ENCODE measurements at places on chromosomes 16 and 17.
A peak's percentile ranks its signal among the peaks of the same experiment; 100 is the strongest.

DNA sequence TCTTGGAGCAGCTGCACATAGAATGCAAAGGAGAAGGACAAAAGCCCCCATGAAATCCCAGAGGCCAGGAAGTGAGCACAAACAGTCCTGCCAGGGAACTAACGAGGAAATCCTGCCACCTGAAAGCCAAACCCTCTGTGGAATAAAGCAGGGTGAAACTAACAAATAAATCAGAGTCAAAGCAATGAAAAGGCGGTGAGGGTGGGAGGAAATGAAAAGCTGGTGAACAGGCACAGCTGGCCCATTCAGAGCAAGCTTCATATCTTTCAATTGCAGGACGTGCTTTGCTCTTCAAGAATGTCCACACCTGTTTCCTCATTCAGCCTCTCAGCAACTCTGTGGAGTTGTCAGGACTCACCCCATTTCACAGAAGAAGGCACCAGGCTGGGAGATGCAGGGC, 108.1 kb downstream of the ABCC12 start:
- no peak for DNase-seq
- H3K27ac ChIP-seq: no peak overlapping the region
- H3K4me3 ChIP-seq: no peak overlapping the region
- no peaks in the 10 kb centered on the region for H3K36me3 ChIP-seq
- H3K4me1 ChIP-seq: no peaks in the 10 kb centered on the region

DNA sequence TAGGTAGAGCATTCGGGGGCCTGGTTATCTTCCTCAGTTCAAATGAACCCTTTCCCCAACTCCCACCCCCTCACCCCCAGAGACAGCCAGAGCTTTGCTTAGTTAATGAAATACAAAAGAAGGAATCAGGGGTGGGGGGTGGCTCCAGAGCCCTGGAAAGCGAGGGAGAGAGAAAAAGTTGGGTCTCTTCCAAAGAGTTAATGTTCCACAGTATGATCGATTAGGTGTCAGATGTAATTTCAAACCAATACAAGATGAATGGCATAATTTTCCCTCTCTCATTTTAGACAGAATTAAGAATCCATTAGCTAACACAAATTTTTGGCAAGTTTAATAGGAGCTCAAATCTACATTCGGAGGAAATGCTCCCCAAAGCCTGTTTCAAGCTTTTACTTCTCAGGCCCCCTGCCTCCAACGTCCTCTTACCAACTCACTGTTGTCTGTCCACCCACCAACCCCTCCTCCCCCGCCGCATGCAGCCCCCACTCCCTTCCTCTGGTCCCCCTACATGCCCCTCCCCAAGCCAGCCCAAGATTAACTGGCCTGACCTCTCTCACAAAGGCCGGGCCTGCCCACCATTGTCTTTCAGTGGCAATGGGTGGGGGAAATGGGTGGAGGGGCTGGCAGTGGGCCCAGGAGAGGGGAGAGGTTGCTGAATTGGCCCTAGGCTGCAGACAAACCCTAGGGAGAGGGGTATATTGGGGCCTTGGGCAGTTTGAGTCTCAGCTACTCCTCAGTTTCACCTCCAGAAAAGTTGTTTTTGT, 28.2 kb downstream of the NEUROD2 start:
- no peaks in the 10 kb centered on the region for H3K36me3 ChIP-seq
- no peak for DNase-seq

DNA sequence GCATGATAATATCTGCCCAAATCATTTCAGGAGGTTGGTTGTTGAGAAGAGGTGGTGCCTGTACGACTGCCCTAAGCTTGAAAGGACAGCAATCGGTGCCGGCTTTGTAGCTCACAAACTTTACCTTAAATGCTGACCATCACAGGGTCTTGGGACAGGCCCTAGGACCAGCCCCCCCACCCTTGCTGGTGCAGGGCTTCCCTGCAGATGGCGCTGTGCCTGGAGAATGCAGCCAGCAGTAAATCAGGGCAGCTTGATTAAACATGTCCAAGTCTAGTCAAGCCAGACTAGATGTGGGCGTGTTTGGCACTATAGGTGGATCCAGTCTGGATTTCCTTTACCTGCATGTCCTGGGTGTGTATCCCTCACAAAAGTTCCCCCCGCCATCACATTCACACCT, 135.5 kb upstream of the CRHR1 start:
- H3K4me1 ChIP-seq: peaks cover 15% of the 10 kb centered on the region
- no peak overlapping the region for H3K4me3 ChIP-seq
- H3K36me3 ChIP-seq: no peaks in the 10 kb centered on the region
- DNase-seq: no peak

DNA sequence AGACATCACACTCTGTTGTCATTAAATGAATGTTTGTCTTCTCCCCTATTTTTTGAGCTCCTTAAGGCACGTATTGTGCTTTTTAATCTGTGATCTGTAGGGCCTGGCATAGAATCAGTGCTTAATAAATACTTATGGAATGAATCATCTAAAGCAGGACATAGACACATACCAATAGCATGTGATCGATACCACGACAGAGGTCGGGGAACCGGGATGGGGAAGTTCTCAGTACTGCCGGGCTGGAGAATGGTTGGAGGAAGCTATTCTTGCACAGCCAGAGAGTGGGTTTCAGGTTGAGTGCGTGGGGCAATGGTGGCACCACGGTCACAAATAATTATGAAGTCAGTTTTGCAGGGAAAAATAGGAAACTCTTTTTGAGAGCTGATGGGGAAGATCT, 26.8 kb downstream of the NLRP1 start:
- no peaks in the 10 kb centered on the region for H3K27me3 ChIP-seq
- H3K36me3 ChIP-seq: peaks cover 55% of the 10 kb centered on the region
- peaks cover 14% of the 10 kb centered on the region for H3K4me1 ChIP-seq
- no peak overlapping the region for H3K27ac ChIP-seq
- no peak overlapping the region for H3K4me3 ChIP-seq

DNA sequence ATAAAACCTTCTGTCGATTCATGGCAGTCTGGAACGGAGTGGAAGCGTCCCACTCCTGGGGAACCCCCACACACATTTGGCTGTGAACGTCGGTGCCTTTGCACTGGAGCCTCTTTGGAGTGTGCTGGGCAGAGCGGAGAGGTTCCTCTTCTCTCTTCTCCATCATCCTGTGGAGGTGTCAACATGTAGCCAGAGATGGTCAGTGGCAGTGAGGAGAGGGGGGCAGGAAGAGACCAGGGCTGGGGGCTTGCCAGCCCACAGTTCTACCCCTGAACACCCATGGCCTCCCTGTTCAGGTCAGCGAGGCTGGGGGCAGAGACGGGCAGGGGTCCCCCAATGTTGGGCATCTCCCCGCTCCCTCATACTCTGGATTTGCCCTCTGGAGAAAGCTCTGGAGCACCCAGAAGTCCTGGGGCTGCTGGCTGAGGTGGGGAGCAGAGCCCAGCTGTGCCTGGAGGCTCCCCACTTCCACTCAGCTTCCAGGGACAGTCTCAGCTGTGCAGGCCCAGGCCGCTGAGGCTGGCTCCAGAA, 223.7 kb downstream of the SEC14L1 start:
- no peak for DNase-seq
- no peak overlapping the region for H3K27ac ChIP-seq
- H3K4me1 ChIP-seq: peaks cover 48% of the 10 kb centered on the region
- peaks cover 10% of the 10 kb centered on the region for H3K27me3 ChIP-seq
- H3K36me3 ChIP-seq: no peaks in the 10 kb centered on the region
- H3K4me3 ChIP-seq: no peak overlapping the region

GRCh38 chr16:14364112-14364385, 266.0 kb downstream of the PARN start:
- no peaks in the 10 kb centered on the region for H3K36me3 ChIP-seq
- H3K27me3 ChIP-seq: peaks cover 1% of the 10 kb centered on the region
- no peak overlapping the region for H3K27ac ChIP-seq
- no peak for DNase-seq
- no peaks in the 10 kb centered on the region for H3K4me1 ChIP-seq

DNA sequence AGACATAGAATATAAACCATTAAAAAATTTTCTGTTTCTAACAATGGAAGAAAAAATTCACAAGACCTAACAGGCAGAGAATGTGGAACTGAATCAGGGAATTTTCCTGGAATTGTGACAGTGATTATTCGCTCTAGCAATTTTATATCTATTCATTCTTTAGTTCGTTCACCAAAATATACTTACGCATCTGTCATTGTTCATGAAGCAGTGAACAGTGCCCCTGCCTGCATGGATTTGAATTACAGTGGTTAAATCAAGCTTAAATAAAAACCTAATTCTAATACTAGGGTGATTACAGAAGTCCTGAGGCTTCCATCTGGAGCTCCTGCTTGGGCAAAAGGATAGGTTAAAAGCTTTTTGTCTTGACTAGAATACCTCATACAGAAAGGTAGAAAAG, 48.6 kb downstream of the ABCA8 start:
- H3K4me1 ChIP-seq: no peaks in the 10 kb centered on the region
- H3K36me3 ChIP-seq: no peaks in the 10 kb centered on the region
- H3K27ac ChIP-seq: no peak overlapping the region
- no peaks in the 10 kb centered on the region for H3K27me3 ChIP-seq

GRCh38 chr17:372157-373152, 19.8 kb upstream of the RPH3AL start:
- DNase-seq: no peak
- H3K36me3 ChIP-seq: no peaks in the 10 kb centered on the region
- no peak overlapping the region for H3K4me3 ChIP-seq
- peaks cover 2% of the 10 kb centered on the region for H3K27me3 ChIP-seq

GRCh38 chr17:14321980-14322776, 21.3 kb downstream of the HS3ST3B1 start:
- H3K4me3 ChIP-seq: no peak overlapping the region
- DNase-seq: no peak
- peaks cover 39% of the 10 kb centered on the region for H3K4me1 ChIP-seq
- no peaks in the 10 kb centered on the region for H3K36me3 ChIP-seq

DNA sequence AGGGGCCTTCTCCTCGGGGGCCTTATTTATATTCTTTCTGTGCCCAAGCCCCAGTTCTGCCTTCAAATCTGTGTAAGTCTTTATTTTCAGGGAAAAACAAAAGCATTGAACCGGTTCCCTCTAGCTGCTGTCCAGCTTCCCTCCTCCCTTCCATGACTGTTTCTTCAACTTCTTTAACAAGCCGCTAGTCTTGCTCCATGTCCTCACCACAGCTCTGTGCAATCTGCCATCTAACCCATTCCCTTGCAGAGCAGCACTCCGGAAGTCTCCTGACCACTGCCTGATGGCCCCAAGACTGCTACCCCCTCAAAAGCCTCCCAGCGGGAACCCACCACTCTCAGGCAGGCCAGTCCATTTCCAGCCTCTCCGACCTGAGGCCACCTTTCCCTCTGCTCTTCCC, 16.9 kb downstream of the EMC8 start:
- DNase-seq: no peak
- no peak overlapping the region for H3K4me3 ChIP-seq
- no peak overlapping the region for H3K27ac ChIP-seq
- peaks cover 33% of the 10 kb centered on the region for H3K36me3 ChIP-seq

DNA sequence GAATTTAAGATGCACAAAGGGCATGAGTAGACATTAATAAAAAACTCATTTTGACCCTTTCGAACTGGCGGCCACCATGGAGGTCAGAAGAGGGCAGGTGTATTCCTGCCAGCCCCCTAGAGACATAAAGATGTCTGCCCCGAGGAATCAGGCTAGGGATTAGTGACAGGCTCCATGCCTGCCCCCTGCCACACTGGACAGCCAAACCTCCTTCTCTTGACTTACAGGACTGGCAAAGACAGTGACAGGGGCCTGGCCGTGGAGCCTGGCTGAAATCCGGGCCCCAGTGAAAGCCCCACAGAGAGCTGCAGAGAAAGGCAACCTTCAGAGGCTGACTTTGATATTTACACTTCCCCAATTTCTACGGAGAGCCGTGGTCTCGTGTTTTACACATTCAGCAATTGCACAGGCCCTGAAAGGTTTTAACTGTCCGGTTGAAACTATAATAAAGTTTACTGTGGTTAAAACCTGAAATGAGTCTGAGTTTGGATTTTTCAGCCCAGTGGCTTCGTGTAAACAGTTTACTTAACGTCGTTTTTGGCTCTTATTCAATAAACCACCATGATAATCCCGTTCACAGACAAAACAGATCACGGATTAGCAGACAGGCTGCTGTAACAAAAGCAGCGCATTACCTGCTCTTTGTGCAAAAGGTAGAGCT, 243.9 kb upstream of the MYOCD start:
- no peaks in the 10 kb centered on the region for H3K27me3 ChIP-seq
- no peak overlapping the region for H3K4me3 ChIP-seq
- DNase-seq: no peak
- H3K27ac ChIP-seq: no peak overlapping the region

- peaks cover 31% of the 10 kb centered on the region for H3K4me1 ChIP-seq
- H3K27me3 ChIP-seq: no peaks in the 10 kb centered on the region
- no peak overlapping the region for H3K4me3 ChIP-seq
- H3K27ac ChIP-seq: peak overlapping the region; percentile 57
- DNase-seq: peak; percentile 60
- peaks cover 46% of the 10 kb centered on the region for H3K36me3 ChIP-seq
Measured at GRCh38 chr16:19696328-19696727, 21.7 kb downstream of the KNOP1 start.

DNA sequence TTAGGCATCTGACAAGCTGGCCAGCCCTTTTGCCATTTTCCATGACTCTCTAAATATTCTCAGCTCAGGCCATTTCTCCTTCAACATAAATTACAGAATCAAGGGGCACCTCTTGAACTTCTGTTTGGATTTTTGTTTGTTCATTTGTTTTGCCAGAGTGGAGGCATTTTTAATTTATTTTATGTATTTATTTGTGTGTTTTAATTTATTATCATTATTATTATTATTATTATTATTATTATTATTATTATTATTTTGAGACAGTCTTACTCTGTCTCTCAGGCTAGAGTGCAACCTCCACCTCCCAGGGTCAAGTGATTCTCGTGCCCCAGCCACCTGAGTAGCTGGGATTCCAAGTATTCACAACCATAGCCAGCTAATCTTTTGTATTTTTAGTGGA, 1578.0 kb downstream of the CDH8 start:
- DNase-seq: no peak
- no peaks in the 10 kb centered on the region for H3K4me1 ChIP-seq

GRCh38 chr17:40536295-40537171, 28.7 kb downstream of the CCR7 start:
- H3K27me3 ChIP-seq: no peaks in the 10 kb centered on the region
- peaks cover 100% of the 10 kb centered on the region for H3K4me1 ChIP-seq
- DNase-seq: no peak
- no peaks in the 10 kb centered on the region for H3K36me3 ChIP-seq

DNA sequence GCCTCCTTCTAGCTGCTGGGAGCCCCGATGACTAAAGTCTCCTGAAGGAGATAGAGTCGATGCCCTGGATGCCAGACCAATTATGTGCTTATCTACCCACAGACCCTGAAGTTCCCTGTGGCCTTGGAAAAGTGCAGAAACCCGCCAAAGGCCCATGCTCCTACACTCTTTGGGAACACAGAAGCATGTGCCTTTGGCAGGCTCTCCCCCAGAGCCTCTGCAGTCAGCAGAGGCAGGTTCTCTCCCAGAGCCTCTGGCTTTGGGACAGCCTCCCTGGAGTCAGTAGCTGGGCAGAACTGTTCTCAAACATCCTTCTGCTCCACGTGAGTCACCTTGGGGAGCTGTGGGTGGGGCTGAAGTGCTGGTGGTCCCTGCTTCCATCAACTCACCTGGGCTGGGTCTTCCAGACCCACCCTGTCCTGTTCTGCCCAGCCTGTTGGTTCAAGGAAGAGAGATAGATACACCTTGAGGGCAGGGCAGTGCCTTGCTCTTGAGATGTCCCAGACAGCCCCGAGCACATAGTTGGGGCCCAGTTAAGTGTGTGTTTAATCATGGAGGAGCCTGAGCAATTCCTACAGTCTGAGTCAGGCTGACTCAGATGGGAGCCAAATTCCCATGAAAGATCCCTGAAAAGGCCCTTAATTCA, 3.2 kb upstream of the CDK5RAP3 start:
- H3K4me3 ChIP-seq: no peak overlapping the region
- DNase-seq: no peak
- H3K4me1 ChIP-seq: peaks cover 19% of the 10 kb centered on the region
- no peaks in the 10 kb centered on the region for H3K27me3 ChIP-seq
- no peak overlapping the region for H3K27ac ChIP-seq

All from activated CD8-positive, alpha-beta T cell treated with anti-CD3 and anti-CD28 coated beads, Interleukin-2, amount 10 ng/mL, durations not matched to agents 7 days and 5 days (primary cell).